ENCODE measurements at places on chromosomes 5 and 9.

GRCh38 chr9:17081814-17082213 lies 53.0 kb upstream of the CNTLN start:
- DNase-seq = no peak

DNA sequence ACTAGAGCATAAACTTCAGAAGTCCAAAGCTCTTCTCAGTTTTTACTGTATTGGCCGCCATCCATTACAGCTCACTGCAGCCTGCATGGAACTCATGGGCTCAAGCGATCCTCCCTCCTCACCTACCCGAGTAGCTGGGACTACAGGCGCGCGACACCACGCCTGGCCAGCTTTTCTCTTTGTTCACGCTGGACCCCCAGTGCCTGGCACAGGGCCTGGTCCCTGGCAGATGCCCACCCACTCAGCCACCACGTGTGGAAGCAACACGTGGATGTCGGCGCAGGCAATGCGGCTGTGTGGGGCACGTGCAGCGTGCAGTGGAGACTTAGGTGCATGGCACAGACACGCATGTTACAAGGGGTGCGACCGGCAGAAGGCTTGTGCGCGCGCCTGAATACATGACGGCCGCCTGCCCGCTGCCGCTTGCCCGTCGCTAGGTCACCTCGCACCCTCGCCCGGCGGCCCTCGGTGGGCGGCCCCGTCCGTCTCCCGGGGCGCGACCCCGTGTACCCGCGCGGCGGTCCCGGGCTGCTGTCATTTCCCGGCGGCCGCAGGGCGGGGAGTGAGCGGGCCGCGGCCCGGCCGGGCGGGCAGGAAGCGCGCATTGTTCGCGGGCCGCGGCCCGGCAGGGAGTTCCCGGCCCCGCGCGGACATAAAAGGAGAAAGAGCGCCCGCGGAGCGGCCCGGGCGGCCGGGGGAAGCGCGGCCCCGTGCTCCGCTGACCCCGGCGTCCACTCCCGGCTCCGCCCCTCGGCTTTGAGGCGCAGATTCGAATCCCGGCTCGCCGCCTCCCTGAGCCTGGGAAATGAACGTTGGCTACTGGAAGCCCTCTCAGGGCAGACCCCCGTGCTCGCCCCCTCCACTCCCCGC lies 24.1 kb upstream of the PTGS1 start:
- DNase-seq = no peak

DNA sequence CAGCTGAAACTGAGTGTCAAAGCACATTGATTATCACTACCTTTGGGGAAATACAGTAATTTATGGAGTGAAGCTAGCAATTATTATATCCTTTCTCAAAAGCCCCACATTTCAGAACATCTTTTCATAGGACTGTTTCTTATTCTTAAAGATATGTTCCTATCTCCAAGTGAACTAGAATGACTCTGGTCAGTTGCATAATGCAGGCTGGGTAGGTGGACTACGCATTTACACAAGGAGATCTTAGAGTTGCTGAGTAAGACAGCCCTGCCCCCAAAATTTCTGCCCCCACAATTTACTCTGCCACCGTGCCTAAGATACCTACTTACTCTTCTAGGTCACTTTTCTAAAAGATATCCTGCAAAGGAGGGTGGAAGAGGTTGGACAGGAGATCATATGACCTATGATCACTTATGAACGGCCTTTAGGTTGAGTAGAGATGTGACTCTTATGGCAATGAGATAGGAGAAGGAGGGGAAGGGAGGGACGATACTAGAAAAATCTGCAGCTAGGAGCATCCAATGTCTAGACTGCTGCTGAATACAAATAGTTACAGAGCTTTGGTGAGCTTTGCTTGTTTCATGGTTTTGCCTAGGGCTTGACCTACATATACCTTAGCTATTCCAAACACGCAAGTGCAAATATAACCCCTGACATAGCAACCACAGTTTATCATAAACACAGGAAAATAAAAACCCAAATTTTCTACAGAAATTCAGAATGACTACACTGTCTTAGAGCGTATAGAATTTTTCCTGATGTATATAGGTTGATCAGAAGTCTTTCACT lies 121.7 kb downstream of the GLIS3 start:
- DNase-seq = no peak

DNA sequence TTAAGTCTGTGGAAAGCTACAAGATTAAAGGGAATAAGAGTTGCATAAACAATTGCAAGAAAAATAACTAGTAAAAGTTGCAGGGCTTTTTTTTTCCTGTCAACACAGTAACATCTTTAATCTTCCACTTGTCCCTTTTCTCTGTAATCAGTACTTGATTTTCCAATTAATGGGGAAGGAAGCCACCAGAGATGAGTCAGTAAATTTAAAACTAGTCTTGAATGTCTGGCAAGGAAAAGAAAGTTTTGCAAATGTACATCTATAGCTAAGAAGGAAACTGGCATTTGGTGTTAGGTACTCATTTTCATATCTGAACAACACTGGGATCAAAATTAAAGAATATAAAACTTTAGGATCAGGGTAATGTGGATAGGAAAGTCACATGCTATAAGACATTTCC lies 17.1 kb downstream of the DAP start:
- DNase-seq = no peak

DNA sequence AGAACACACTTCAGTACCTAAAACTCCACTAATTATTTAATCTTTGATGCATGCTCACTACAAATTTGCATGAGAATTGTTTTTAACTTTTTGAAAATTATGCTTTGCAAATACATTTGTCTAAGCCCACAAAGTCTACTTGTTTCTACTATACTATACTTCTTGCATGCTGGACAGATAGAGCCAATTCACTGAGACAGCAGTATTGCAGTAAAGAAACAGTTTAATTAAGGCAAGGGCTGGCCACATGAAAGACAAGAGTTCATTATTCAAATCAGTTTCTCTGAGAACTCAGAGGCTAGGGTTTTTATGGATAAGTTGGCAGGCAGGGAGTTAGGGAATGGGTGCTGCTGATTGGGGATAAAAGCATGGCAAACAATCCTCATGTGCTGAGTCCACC lies 6.0 kb upstream of the FXN start:
- no peak for DNase-seq

- DNase-seq = no peak
These were observed 143.2 kb downstream of the RMI1 start for GRCh38 chr9:84123648-84124406.

DNA sequence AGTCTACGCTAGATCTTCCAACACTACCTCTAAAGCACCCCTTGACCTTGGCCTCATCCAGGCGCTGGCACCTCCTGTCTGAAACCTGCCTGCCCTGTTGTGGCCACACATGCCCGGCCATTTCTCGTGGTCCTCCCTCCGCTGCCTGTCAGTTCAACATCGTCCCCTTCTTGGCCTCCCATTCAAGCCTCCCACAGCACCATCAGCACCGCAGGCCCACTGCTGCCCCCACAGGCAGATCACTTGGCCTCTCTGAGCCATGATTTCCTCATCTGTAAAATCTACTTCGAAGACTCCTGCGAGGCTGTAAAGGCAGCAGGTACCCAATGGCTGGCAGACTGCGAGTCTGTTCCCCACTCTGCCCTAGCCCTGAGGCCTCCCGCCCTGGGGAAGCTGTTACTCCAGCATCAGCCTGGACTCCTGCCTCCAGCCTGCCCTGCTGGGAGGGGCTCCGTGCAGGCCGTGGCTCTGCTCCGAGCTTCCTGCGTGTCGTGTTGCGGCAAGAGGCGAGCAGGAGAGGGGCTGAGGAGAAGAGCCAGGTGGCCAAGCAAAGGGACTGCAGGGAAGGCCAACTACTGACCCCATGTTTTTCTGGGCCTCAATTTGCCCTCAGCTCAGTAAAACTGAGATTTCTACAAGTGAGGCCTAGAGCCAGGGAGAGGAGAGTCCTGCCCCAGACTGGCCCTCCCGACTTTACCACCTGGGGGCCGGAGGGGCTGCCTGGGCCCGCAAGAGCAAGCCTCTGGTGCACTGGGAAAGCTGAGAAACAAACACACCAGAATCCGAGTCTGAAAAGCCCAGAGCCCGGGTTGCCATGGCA lies 70.5 kb upstream of the LRRTM2 start:
- DNase-seq = no peak

GRCh38 chr5:169153405-169153804 lies 147.5 kb downstream of the SLIT3 start:
- DNase-seq = peak; percentile 42

GRCh38 chr9:27340961-27341511 lies 44.1 kb upstream of the EQTN start:
- DNase-seq = peak; percentile 71

- DNase-seq = peak; percentile 82
These were observed 2.9 kb upstream of the PTGER4 start for GRCh38 chr5:40676613-40677343.

DNA sequence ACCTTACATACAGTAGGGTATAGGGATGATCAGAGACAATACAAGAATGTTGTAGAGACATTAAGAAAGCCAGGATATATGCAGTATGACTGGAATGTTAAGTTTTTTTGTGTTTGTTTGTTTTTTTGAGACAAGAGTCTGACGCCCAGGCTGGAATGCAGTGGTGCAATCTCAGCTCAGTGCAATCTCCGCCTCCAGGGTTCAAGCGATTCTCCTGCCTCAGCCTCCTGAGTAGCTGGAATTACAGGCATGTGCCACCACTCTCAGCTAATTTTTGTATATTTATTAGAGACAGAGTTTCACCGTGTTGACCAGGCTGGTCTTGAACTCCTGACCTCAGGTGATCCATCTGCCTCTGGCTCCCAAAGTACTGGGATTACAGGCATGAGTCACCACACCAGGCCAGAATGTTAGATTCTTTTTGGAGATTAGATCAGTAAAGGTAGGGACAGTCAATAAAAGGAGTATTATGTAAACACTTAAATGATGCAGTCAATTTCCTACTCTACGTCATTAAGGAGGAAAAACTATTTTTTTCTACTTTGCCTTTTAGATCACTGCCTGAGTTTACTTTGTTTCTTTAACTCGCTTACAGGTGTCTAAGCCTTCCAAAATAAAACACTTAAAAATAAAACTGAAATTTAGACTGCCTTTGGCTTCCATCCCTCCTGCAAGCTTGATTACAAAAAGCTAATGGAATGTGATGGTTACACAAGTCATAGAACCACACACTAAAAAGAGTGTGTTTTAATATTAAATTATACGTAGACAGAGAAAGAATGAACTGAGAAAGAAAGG lies 6.8 kb upstream of the HNRNPA0 start:
- peak; percentile 26 for DNase-seq

DNA sequence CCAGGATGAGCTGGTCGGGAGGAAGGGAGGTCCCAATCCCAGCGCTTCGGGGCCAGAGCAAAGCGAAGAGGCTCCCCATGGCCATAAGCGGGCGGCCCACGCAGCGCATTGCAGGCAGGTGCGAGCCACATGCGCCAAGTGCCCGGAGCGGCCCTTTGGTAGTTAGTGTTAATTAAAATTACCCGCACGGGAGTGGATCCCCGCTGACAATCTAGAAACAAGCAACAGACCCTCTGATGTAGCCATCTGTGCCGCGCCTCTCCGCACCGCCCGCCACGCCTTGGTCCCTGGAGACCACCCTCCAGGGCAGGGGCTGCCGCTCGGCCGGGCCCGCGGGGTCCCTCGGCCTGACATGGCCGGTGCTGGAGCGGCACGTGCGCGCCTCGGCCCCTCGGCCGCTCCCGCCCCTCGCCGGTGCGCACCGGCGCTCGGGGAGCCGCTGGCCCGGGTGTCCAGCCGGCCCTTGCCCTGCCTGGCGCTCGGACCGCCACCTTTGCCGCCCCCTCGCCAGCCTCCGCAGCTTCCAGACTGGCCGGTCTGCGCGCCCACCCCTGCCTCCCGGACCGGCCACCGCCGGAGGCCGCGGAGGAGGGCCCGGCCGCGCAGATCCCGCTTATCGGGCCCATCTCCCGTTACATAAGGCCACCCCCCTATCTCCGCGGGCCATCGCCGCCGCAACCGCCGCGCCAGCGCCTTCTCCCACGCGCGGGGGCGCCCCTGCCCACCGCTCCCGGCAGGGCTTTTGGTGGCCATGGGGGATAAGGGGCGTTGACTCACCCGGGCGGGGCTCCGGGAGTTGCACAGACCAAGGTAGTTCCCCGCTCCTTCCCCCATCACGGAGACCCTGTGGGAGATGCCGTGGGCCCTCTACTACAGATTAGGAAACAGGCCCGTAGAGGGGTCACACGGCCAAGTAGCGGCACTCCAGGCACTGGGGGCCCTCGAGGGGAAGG lies 1.9 kb upstream of the IL13 start:
- peak; percentile 10 for DNase-seq

DNA sequence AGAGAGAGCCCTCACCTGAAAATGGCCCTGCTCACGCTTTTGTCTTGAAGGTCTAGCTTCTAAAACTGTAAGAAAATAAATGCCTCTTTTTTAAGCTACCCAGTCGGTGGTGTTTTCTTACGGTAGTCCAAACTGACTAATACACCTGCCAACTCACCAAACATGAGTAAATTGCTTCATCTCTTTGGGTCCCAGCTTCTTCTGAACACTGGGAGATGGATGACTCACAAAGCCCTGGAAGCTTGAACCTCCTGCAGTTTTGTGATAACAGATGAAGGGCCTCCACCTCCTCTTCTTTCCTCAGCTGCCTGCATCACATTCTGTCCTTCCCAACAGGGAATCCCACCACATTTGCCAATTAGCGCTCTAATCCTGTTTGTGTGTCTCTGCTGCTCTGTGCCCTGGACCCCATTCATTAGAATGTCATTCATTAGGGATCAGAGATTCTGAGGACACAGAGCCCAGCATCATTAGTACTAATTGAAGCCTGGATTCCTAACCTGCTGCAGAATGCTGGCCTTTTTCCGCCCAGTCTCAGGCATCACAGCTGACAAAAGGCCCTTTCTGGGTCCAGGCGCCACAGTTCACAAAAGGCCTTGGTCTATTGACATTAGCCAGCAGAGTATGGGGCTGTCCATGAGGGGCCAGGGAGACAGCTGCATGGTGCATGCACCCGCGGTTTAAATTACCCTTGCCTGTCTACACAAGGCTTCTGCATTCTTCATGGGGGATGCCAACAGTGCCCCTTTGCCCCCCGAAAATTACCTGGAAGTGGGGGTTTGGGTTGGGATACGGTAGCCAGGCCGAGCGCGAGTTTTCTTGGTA lies 349.3 kb downstream of the SEMA5A start:
- DNase-seq = peak; percentile 31

- DNase-seq = no peak
These were observed 98.3 kb upstream of the FBN2 start for GRCh38 chr5:128636361-128636760.

DNA sequence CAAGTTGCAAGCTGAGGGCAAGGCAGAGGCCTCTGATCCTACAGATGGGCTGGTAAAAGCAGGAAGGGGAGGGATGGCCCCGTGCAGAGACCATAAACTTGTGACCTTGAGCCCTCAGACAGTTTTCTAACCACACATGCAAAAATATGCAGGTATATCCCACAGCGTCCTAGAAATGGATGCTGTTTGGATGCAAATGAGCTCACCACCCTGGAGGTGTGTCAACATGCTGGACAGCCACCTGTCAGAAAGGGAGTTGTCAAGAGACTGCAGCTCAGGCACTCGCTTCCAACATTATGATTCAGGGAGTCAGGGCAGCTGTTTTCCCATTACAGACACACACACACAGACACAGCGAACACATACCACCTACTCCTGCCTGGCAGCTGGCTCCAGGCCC lies 97.3 kb upstream of the PANK3 start:
- DNase-seq = no peak

GRCh38 chr9:100056561-100056960 lies 42.2 kb downstream of the ERP44 start:
- no peak for DNase-seq

Data from AG10803 (cell line).